ENCODE measurements at places on chromosomes 2 and 18.

GRCh38 chr2:168603439-168603961, 147.4 kb downstream of the CERS6 start:
- DNase-seq: no peak

GRCh38 chr18:69152436-69152835, 248.3 kb upstream of the DOK6 start:
- no peak for DNase-seq

DNA sequence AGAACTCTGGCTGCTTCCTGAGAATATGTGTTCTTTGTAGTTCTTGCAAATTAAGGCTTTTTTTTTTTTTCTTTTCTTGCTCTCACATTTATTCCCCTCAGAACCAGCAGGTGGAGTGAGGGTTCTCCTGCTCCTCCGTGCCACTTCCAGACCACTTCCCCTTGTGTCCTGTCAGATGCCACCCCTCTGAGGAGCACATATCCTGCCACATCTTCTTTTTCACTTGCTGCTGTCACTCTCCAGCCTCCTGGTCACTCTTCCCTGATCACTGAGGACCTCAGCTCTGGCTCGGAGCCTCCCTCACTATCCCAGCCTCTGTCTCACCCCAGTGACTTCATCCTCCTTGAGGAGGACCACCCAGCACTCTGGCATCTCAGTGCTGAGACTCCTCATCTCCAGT, 100.5 kb downstream of the TACR1 start:
- no peak for DNase-seq

GRCh38 chr2:233012301-233012971, 620 bp downstream of the NGEF start:
- no peak for DNase-seq

DNA sequence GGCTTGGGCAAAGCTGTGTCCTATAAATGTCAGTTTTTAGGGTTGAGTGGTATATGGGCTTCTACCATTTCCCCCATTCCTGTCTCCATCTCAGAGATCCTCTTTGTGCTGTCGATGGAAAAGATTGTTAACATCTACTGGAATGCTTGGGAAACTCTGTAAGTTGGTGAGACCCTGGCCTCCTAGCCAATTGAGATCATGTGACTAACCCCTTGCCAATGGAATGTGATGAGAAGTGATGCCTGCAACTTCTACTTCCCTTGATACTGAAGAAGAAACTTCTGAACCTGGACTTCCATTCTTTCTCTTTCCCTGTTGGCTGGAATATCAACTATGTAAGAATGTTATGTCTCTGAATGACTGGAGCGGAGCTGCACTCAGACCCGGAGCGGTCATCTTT, 14.5 kb downstream of the SLC39A10 start:
- DNase-seq: no peak

- DNase-seq: no peak
Observed at GRCh38 chr2:24181849-24182248, 7.0 kb downstream of the FAM228A start.

DNA sequence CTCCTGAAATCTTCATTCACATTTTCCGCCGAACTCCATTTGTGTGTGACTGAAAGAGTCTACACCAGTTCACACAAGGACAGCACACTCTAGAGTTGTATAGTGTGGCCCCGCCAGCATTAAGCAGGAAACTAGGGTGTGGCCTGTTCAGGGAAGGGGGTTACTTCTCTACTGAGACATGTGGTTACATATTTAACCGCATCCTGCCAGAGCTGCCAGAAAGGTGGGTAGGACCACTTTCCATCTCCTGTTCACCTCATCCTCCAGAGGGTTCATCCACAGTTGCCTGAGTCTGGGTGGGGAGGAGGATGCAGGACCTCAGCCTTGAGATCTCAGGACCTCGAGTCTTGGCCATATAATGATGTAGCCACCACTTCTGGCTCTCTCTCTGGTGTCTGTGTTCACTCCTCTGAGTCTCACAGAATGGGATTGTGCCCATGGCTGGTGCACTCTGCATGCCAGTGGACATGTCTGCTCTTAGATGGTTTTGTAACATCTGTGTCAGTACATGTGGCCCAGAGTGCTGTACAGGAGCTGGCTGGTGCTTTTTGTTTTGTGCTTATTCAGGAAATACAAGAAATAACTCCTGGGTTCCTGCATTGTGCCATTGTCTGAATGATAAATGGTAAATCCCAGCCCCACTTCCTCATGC, 7.7 kb upstream of the SP140L start:
- no peak for DNase-seq

- DNase-seq: no peak
Observed at GRCh38 chr2:157837851-157838441, 38.2 kb downstream of the ACVR1 start.

DNA sequence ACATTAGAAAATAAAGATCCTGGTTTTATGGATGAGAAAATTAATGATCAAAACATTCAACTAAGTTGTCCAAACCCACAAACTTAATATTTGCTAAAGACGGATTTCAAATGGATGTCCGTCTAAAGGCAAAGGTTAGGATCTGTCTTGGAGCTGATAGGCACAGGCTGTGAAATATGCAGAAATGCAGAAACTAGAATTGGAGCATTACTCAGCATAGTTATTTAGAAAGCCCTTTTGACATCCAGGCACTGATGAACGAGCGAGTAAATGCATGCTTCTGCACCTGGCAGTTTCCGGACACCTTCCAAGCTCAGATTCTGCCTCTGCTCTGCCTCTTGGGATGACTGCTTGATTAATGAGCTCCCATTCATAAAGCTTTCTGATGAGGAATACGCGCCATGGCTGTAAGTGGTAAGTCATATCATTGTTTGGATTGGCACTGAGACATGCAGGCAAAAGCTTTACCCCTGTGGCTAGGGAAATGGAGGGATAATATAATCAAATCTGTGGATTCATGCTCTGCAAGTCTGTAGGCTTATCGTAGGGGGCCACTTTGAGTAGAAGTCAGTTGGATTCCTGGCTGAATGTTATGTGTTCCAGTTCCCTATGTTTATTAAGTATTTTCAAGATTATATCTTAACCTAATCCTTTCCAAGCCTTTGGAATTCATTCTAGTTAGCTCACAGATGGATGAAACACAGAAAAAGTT, 2176.3 kb upstream of the CELF4 start:
- no peak for DNase-seq

DNA sequence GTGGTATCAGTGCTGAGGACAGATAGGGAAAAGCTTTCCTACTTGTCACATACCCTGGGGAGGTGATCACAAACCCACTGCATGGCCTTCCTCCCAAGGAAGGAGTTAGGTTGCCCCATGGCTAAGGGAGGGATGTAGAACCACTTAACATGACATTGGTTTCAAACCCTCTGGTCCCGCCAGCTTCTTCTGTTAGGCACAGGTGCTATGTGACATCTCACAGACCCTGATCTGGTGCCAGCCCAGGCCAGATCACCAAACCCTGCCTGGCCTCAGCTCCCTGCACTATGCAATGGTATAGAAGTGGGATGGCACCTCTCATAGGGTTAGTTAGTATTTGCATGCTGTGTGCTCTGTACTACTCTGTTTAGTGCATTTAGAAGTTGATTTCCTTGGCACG, 58.0 kb downstream of the TCF7L1 start:
- DNase-seq: no peak

- no peak for DNase-seq
Observed at GRCh38 chr2:237456200-237456843, 30.7 kb upstream of the MLPH start.

- DNase-seq: no peak
Observed at GRCh38 chr2:199811346-199811745, 39.6 kb downstream of the FTCDNL1 start.

DNA sequence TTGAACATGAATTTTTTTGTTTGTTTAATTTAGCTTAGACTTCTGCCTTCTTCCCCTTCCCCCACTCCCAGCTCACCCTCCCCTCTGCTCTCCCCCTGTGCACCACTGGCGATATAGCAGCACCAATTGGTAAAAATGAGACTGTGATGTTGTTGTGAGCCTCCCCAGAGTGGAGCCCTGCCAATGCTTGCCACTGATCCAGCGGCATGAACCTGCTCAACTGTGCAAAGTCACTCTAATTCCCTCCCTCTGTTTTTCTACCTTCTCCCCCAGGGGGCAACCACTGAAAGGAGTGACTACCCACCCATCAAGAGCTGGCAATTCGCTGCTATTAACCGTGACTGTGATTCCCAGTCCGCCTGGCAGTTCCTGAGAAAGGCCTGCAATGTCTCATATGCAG, 30.2 kb downstream of the KLHL14 start:
- no peak for DNase-seq

DNA sequence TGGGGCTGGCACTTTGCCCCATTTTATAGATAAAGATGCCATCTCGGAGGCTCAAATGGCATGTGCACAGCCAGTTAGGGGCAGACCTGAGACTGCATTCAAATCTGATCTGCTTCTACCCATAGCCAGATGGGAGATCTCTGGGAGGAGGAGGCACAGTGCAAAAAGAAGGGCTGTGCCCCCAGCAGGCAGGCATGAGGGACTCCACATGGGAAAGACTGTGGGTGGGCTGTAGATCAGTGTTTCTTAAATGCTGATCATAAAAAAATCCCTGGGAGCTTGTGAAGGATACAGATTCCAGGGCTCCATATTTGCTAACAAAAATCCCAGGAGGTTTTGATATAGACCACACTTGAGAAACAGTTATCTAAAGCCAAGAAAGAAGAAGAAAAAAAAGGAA, 15.2 kb downstream of the PAX8 start:
- DNase-seq: no peak

DNA sequence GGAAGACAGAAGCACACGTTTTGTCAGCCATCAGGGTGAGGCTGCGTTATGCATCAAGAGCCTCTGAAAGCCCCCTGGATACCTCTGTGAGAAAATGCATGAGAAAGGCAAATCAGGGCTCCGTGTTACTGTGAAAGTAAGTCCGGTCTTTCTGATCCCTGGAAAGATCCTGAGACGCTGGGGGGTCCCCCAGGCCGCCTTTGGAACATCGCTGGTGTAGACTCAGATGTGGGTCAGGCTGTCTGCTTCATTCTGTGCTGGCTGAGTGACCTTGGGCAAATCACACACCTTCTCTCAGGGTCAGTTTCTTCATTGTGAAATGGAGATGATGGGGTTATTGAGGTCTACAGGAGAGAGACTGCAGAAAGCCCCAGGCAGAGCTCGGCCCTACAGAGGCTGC, 42.0 kb upstream of the HS6ST1 start:
- no peak for DNase-seq

DNA sequence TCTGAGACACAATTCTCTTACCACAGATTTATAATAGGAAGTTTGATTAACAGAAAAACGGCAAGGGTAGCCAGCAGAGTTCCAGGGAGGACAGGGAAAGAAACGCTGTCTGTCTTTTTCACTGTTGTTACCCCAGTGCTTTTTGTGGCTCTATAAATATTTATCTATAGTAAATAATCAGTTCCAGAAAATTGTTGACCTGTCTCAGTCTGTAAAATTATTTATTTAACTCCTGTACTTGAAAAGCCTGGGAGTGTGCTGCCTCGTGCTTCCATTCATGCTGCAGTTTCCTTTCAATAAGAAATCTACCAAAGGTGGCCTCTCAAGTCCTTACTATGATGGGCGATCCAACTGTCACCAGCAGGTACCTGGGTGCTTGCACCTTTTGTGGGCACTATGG, 102.9 kb downstream of the ETAA1 start:
- DNase-seq: no peak

DNA sequence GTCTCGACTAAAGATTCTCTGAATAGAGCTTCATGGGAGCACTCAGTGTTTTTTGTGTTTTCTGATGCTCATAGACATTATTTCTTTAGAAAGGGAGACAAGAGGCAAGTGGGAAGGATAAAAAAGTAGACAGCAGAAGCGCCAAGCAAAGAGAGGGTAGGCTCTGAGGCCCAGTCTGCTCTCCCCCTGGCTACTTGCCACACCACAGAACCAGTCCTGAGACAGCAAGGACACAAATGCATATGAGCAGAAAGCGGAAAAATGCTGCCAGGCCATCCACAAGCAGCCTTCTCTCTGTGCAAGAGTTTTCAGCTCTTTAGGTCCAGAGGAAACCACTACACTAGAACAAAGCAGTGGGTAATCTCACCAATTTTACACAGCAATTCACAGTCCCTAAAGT, 285.4 kb downstream of the ZNF521 start:
- DNase-seq: no peak

- no peak for DNase-seq
Observed at GRCh38 chr2:157727693-157728092, 99.0 kb upstream of the ACVR1C start.

DNA sequence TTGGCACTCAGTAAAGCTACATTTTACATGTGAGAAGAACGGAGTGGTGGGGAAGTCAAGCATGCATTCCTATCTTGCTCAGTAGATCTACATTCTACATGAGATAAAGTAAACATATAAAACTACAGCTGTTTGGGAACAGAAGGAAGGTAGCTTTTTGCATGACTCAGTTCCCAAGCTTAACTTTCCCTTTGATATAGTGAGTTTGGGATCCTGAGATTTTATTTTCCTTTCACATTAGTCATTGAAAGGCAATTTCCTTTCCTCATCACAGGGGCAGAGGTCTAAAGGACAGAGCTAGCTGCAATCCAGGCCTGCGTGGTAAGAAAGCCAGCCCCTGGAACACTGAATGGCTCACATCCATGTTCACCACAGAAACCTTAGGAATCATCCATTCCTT, 257.2 kb downstream of the SRBD1 start:
- DNase-seq: no peak

DNA sequence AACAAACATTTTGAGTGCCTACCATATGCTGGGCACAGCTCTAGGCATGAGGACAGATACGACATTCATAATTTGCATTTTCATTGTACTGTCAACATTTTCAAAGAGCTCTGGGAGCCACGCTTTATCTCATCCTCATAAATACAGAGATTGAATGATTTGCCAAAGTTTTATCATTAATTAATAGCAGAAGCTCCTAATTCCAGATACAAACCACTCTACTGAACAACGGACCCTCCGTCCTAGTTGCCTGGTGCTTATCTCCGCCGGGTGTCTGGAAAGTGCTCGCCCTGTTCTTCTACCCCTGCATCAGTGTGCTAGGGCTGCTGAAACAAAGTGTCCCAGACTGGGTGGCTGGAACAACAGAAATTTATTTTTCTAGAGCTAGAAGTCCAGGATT, 23.8 kb downstream of the SERTAD2 start:
- no peak for DNase-seq

- DNase-seq: no peak
Observed at GRCh38 chr2:82652117-82652516, 1807.0 kb downstream of the SUCLG1 start.

- no peak for DNase-seq
Observed at GRCh38 chr18:49728542-49728941, 84.8 kb downstream of the ACAA2 start.

- no peak for DNase-seq
Observed at GRCh38 chr2:121287146-121287798, 2.3 kb upstream of the TFCP2L1 start.

- no peak for DNase-seq
Observed at GRCh38 chr2:220002251-220002650, 374.8 kb downstream of the SLC4A3 start.

All from activated naive CD4-positive, alpha-beta T cell (primary cell).